ENCODE measurements at places on chromosomes 5 and 9.
A peak's percentile ranks its signal among the peaks of the same experiment; 100 is the strongest.

GRCh38 chr5:112346411-112347044 lies 72.5 kb downstream of the EPB41L4A start:
- DNase-seq = no peak

GRCh38 chr5:148469501-148469935 lies 85.8 kb downstream of the FBXO38 start:
- DNase-seq = no peak

DNA sequence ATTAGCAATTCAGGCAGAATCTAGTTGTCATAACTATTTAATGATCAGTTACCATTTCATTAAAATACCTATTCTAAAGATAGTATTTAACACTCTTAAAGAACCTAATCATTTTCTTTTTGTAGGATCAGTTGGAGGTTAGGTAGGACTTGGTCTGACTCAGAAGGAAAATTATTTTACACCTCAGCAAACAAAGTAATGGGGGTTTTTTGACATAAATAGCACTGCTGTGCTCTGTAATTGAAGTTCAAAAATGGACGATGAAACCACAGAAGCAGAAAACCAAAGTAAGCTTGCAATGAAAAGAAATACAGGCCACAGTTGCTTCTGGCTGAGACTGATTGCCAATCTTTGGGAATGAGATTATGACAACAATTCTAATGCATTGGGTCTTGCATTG lies 187.0 kb upstream of the TRPM3 start:
- DNase-seq = no peak

DNA sequence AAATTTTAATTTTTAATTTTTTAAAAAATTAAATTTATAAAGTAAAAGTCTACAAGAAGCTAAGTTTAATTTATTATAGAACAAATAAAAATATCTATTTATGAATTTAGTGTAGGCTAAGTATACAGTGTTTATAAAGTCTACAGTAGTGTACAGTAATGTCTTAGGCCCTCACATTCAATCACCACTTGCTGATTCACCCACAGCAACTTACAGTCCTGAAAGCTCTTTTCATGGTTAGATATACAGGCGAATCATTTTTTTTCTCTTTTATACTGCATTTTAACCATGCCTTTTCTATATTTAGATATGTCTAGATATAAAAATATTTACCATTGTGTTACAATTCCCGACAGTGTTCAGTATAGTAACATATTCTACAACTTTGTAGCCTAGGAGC lies 55.9 kb downstream of the PCSK1 start:
- no peak for DNase-seq

- DNase-seq = no peak
These were observed 145.1 kb upstream of the TBCA start for GRCh38 chr5:77921094-77921768.

DNA sequence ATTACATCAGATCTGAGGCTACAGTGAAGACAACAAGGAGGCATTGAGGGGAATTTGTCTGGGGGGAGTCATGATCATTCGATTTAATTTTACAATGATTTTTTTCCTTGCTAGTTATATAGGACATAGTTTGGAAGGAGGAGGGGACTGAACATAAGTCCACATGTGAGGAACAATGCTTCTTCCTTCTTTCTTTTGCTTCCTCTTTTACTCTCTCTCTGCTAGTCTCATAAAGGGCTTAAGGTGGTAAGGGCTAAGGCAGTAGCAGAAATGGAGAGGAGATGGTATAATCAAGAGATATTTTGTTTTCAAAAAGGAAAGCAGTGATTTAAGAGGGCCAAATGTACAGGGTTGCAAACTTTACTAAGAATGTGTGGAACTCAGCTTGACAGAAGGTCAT lies 64.3 kb downstream of the GRIN3A start:
- DNase-seq = no peak

GRCh38 chr9:89558196-89558899 lies 46.5 kb upstream of the GADD45G start:
- no peak for DNase-seq

DNA sequence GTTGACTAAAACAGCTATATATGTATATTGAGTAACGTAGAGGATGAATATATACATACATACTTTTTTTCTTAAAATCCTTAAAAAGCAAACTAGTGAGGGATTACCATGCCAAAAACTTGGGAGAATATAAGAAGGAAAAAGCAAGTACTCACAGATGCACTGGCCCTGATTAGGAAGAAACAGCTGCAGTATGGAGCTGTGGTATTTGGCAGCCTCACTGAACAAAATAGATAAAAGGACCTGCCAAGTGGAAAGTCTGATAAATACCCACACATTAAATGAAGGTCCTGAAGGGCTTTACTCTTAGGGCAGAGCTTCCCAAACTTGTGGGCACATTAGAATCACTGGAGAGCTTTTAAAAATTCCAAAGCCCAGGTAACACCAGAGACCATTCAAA lies 80.6 kb downstream of the FEM1C start:
- no peak for DNase-seq

GRCh38 chr5:10856683-10857337 lies 95.8 kb upstream of the DAP start:
- peak; percentile 33 for DNase-seq

DNA sequence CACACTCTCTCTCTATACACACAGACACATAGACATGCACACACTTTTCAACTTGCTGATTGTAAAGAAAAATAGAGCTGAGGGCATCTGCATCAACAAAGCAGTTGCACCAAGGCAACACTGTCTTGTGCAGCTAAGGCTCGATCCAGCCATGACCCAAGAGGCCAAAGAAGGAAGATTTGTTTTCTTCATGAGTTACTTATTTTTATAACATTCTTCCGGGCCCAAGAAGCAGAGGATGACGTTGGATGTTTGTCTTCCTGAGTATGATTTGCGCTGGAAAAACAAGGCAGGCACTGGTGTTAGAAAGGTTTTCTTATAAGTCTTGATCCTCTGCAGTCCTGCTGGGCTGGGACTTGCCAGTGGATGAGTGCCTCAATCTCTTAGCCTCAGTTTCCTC lies 344.1 kb downstream of the ADAMTS6 start:
- DNase-seq = no peak

GRCh38 chr5:154118893-154119336 lies 71.6 kb upstream of the GALNT10 start:
- no peak for DNase-seq

GRCh38 chr9:121222524-121223171 lies 21.0 kb upstream of the RAB14 start:
- no peak for DNase-seq

DNA sequence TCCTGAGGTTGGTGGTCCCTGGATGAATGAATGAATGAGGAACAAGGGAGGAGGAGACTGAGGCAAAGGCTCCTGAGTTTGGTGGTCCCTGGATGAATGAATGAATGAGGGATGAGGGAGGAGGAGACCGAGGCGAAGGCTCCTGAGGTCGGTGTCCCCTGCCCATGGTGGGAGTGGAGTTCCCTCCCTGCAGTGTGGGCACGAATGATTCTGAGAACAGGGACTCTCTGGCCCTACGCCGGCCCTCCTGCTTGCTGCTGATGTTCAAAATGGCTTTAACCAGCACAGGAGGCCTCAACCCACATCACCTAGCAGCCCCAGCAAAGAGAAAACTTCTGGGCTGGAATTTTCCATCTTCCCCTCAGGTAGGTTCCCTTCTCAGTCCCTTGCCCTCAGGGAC lies 377.8 kb downstream of the IRX2 start:
- DNase-seq = no peak

- DNase-seq = no peak
These were observed 20.0 kb upstream of the CYFIP2 start for GRCh38 chr5:157245886-157246285.

GRCh38 chr5:124876566-124876965 lies 130.1 kb upstream of the ZNF608 start:
- DNase-seq = no peak

DNA sequence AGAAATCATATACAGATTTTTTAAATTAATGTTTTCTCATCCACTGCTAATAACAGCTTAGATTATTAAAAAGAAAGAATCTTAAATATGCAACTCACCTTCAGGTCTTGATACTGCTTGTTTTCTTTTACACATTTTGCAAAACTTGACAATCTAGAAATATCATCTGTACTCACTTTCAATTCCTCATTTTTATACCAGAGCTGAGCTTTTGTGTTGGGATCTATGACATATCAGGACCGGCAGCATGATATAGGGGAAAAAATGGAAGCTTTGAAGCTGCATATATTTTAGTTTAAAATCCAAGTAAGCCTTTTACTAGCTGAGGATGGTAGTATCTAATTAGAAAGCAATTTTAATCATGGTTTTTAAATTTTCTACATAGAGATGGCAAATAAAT lies 75.7 kb upstream of the SMARCA2 start:
- no peak for DNase-seq

GRCh38 chr9:68851657-68852056 lies 146.6 kb downstream of the PIP5K1B start:
- no peak for DNase-seq

- no peak for DNase-seq
These were observed 231.9 kb downstream of the NDUFS4 start for GRCh38 chr5:53792338-53792737.

GRCh38 chr9:134399435-134400056 lies 73.3 kb downstream of the RXRA start:
- no peak for DNase-seq

DNA sequence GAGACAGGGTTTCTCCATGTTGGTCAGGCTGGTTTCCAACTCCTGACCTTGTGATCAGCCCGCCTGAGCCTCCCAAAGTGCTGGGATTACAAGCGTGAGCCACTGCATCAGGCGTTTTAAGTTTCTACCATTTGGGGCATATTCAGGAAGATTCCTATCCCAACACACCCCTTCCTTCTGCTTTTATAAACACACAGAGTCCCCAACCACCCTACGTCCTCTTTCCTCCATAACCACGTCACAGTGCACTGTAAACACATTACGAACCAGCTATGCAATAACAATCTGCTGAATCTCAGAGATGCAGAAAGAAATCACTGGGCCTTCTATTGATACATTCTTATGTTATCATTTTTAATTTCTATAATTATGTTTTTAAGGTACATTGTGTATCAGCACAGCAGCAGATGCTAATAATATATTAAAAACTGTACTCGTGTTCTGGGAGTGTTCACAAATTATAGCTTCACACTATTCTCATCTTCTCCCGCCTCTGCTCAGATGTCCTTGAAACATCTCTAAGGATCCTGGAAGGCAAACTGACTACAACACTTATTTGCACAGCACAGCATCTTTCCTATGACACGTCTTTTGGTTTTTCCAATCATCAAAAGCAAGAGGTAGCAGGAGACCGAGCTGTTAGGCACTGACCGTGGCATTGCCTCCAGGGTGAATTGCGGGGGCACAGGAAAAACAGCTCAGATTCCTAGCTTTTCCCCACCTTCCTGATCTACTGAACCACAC lies 60.2 kb downstream of the KCNIP1 start:
- DNase-seq = no peak

DNA sequence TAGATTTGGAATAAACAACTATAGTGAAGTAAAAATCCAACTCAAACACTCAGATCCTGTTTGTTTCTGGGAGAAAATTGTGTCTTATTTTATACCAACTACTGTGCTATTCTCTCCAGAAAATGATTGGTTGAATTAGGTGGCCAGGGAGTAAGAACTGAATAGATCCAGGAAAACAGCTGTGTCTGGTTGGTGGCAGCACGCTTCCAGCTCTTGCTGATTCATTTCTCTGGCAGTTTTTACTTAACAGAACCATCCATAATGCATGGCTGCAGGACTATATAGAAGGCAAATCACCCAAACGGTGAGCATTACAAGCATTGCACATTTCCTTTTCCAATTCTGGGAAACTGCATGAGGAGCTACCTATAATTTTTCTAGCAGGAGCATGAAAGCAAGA lies 29.5 kb downstream of the DMAC1 start:
- DNase-seq = no peak

DNA sequence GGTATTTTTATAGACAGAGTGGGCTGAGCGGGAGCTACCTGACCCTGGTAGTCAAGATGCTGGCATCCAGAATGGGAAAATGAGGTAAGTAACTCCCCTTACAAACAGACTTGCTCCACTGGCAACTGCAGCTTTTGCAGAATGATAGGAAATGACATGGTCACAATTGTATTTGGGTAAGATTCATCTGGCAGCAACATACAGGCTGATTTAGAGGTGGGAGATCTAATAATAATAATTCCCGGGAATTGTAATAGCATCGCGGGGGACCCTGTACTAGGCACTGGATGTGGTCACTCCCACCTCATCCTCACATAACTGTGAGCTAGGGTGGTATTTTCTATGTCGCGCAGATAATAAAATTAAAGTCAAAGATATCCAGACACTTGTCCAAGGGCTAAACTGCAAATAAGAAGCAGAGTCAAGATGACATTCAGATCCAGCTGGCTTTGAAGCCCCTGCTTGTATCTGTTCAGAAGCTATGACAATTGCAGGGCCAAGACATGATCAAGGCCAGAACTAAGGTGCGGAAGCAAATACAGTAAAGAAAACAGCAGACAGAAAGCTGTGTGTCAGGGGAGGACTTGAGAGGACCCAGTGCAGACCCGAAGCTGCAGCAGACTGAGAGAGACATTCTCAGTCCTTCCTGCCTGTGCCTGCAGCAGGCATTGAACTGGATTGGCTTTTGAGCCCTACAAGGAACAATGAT lies 507.2 kb downstream of the BNC2 start:
- DNase-seq = no peak

GRCh38 chr5:139669662-139670368 lies 21.7 kb downstream of the CXXC5 start:
- no peak for DNase-seq

DNA sequence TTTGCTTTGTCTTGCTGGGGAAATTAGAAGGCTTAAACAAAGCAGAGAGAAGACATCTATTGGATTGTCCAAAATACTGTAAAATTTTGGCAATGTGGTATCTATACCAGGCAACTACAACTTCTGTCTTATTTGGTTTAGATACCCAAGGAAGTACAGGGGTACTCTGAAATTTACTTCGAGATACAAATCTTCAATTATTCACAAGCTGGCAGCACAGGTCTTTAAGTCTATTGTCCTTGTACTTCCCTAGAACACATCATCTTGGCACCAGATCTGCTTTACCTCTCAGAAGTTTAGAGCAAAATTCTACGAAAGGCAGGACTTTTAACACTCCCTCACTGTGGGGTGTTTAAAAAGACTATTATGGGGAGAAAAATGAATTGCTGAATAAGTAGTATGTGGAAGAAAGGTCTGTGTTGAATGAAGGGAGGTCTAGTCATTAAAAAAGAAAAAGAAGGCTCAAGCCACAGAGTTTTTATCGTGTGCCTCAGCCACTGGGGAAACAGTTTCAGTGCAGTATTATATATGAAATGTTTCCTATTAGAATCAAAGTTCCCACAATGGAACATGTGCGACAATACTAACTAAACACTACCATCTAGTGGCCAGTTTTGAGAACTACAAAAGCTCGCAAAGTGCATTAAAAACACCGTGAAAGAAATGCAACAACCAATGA lies 93.7 kb downstream of the PDE4D start:
- DNase-seq = no peak

DNA sequence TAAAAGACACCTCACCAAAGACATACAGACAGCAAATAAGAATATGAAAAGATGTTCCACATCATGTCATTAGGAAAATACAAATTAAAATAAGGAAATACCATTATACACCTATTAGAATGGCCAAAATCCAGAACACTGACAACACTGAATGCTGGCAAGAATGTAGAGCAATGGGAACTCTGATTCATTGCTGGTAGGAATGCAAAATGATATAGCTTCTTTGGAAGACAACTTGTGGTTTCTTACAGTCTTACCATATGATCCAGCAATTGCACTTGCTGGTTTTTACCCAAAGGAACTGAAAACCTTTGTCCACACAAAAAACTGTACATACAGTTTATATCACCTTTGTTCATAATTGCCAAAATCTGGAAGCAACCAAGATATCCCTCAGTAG lies 6.5 kb downstream of the TMEM161B start:
- DNase-seq = no peak

Measured in omental fat pad (tissue), 4 donors.